Esophagus muscularis mucosa (tissue), 4 donors: ENCODE measurements at places on chromosomes 7 and 10.

DNA sequence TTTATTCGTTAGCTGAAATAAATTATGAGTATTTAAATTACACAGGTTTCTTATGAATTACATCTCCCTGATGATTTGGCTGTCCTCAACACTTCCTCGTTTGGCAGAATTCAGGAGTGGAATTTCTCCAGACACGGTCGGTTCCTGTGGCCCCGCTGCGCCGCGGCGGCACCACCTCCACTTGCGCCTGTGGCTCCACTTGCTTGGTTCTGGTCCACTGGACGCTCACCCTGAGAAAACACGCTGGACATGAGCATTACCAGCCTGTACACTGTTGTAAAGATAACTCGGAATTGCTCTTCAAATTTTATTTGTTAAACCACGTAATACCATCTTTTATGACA, 85.3 kb downstream of the ZNF33B start:
- no peak for DNase-seq

GRCh38 chr10:22415072-22415471, 69.8 kb downstream of the SPAG6 start:
- DNase-seq = no peak

DNA sequence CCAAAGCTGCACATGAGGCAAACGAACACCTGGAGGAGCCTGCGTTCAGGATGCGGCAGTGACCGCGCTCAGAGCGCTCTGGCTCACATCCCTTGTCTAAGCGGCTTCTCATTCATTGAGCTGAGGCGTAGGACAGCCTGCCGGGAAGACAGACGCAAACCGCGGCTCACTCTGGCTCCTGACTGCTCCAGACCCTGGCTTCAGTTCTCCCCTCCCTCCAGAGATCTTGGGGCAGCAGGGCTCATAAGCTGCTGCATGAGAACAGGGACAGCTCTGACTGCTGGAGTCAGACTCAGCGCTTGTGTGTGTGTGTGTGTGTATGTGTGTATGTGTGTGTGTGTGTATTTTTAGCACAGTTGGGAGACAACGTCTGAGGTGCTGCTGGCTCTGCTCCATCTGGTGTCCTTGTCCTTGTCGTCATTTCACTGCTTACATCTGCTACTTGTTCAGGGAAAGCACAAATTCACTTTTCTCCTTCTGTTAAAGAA, 15.8 kb upstream of the LYZL2 start:
- no peak for DNase-seq

DNA sequence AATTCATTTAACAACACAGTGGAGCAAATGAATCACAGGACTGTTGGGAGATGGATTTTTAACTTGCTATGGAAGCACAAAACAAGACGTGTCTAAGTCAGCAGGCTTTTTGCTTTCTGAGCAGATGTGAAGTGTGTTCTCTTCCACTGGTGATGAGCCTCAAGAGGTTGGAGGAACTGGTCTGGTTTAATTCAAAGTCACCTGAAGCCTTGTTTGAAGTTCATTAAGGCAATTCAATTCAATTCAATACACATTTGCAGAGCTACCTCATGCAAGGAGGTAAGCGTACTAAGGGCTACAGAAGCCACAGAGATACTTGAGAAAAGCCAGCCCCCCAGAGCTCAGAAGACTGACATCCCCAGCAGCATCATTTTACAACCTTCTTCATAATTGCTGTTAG, 68.4 kb upstream of the PALS2 start:
- DNase-seq = no peak

GRCh38 chr10:111410740-111411139, 333.9 kb downstream of the ADRA2A start:
- DNase-seq = no peak

- DNase-seq = no peak
Measured at GRCh38 chr10:30059209-30060107, at the start of gene JCAD. TSS of gene JCAD (minus strand) at chr10:30059586. CDS start at chr10:30047812, 11,774 bp downstream.

DNA sequence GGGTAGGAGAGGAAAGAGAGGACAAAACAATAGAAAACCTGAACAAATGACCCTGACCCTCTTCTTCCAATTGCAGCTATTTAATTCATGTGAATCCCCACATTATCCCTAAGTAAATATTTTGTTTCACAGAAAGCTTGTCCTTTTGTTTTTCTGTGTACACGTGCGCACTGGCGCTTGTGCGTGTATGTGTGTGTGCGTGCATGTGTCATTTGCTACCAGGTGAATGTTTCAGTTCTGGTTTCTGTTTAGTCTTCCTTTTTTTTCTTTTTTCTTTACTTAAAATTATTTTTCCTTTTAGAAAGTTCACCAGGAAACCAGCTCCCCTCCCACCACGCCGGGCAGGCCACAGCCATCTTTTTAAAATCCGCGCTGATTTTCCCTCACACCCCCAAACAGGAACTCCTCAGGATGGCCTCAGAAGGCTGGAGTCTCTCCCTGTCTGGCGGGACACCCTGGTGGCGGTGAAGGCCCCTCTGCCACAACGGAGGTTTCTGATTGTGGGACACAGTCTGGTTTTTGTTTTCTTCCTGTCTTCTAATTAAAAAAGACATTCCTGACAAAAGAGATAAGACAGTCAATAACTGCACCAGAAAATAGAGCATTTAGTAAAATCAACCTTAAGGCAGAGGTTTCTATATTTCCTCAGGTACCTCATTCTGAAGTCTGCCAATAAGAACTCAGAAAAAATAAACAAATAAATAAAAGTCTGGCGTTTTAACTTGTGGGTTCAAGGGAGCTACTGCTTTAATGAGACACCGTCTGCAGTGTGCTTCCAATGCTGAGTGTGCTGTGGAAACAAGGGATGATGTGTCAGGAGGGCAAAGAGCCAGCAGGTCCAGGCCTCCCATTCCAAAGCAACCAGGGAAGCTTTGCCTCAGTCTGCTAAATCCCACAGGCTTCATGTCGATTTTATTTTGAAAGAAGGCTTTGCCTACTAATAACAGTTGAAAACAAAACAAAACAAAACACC, 17.4 kb downstream of the IRF5 start:
- no peak for DNase-seq

- no peak for DNase-seq
Measured at GRCh38 chr10:34918776-34919315, 103.8 kb upstream of the PARD3 start.

- no peak for DNase-seq
Measured at GRCh38 chr7:111268941-111269340, 178.0 kb downstream of the LRRN3 start.

DNA sequence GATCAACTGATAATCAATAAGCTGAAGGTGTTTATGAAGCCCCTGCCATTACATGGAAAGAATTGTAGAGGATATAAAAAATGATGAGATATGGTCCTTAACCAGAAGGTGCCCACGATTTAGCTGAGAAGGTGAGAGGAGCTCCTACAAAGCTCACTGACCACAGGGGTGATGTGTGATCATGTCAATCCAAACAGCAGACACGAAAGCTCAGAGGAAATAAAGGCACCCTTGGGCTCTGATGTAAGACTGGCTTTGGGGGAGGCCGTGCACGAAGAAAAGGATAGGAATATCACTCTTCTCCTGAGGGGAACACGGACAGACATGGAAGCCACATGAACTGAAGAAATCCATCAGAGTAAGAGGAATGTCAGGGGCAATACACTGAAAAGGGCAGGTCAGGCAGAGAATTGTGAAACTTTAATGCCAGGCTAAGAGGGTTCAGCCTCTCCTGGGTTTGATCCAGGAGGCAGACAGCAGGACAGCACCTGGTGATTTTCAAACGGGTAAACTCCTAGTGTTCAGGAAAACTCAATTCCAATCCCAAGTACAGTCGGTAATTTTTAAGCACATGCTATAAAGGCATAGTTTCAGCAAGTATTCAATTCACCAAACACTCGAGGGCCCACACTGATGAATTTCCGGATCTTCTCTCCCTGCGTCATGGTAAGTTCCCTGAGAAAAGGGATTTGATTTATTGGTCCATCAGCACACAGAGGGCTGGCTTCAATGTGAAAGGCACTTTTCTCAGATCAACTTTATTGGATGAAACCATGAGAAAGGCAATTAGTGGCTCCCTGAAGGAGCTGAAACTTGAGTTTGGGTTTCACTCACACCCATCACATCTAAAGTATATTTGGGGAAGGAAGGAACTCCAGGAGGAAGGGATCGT, 163.8 kb downstream of the PRPF18 start:
- no peak for DNase-seq

DNA sequence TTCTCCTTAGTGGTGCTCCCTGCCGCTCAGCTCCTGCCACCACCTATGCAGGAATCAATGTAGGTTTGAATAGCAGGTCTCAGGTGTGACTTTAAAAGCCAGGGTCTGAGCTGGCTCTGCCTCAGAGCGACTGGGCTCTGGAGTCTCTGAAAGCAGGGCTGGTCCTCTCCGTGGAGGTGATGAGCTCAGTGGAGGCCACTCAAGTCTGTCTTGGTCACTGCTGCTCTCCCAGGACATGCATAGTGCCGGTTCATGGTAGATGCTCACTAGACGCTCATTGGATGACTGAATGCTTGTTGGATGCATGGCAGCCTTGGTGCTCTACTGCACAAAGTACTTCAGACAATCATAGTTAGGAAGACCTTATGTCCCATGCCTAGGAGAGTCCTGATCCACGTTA, 45.1 kb upstream of the PTF1A start:
- DNase-seq = no peak

GRCh38 chr7:36606153-36606975, 117.9 kb downstream of the AOAH start:
- no peak for DNase-seq

GRCh38 chr10:133466683-133467275, 13.0 kb downstream of the SCART1 start:
- DNase-seq = peak; percentile 68

- DNase-seq = no peak
Measured at GRCh38 chr7:39644170-39644569, 20.8 kb downstream of the RALA start.

DNA sequence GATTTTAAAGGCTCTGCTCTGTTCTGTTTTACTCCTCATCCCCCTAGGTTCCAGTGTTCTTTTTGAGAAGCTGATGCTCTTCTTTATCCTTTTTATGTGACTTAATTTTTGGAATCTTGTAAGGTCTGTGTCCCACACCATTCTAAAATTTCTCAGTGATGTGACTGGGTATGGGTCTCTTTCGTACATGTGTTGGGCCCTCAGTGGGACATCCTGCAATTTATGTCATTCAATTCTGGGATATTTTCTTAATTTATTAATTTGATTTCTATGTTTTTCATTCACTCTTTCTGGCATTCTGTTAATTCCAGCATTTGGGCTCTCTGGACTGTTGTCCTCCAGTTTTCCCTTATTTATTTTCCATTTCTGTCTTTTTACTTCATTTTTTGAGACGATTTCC, 19.4 kb downstream of the CCDC126 start:
- DNase-seq = no peak

DNA sequence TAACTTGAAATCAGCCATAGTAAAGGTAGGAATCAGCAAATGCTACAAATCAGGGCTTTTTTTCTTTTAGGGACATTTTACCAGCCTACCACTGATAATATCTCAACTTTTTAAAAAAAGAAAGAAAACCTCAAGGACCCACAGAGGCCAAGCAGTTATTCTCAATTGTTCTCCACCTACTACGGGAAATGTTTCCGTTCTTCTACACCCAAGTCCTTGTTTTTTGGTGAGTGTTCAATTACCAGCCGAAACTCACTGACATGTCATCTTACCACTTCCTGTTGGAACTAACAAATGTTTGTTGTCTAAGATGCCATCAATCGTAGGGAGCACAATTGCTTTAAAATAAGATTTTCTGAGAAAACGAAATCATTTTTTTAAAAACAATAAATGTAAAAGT, 50.2 kb upstream of the CDK1 start:
- DNase-seq = no peak

GRCh38 chr10:7185367-7185690, 225.5 kb downstream of the SFMBT2 start:
- no peak for DNase-seq

DNA sequence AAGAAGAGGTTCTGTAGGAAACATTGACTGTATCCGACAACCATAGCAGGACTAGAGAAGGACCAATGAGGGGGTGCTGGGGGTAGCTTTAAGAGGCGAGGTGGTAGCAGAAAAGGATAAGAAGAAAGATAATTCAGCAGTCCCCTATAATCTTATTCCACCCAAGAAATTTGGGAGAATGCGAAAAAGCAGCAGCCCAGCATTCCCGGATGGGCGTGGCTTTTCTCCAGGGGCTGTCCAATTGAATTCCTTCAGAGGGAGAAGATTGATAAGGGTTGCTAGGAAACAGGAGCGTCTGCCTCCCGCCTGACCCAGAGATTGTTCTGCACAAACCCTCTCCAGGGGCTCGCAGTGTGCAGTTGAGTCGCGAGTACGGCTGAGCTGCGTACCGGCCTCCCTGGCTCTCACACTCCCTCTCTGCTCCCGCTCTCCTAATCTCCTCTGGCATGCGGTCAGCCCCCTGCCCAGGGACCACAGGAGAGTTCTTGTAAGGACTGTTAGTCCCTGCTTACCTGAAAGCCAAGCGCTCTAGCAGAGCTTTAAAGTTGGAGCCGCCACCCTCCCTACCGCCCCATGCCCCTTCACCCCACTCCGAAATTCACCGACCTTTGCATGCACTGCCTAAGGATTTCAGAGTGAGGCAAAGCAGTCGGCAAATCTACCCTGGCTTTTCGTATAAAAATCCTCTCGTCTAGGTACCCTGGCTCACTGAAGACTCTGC, at the start of gene GRM3:
GRM3 (plus strand) TSS at position 349 of the 721 bp plus-strand sequence. CDS start 121,237 bp downstream, outside the sequence.
- no peak for DNase-seq

GRCh38 chr7:3836855-3837254, 535.8 kb downstream of the SDK1 start:
- no peak for DNase-seq

- DNase-seq = no peak
Measured at GRCh38 chr10:26612151-26612915, 85.2 kb upstream of the PDSS1 start.

DNA sequence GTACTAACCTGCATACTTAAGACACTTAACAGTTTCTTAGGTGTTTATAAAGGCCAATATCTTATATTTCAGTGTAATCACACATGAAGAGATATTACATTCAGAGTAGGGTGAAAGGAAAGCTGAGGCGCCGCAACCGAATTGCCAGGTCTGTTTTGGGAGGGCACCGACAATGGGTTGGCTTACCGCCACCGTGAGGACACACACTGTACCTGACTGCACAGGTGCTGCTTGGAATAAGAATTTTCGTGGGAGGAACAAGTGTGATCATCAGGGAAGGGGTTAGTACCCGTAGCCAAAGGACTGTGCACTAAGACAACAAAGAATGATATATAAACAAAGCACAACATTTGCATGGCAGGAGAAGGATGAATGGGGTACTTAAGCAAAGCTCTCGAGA, 591.8 kb downstream of the SUGCT start:
- DNase-seq = no peak

- DNase-seq = no peak
Measured at GRCh38 chr10:6151087-6151977, 51.4 kb upstream of the PFKFB3 start.

DNA sequence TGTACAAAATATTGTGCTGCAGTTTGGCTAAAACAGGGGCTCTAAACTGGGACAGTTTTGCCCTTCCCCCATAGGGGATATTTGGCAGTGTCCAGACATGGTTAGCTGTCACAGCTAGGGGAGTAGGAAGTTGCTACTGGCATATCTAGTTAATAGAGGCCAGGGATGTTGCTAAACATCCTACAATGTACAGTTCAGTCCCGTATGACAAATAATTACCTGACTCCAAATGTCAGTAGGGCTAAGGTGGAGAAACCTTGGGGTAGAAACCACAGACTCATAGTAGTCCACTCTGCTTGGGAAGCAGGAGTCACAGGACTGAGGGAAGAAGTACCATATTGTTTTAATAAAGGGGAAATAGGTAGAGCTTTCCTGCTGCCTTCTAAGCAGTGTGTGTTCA, 39.8 kb downstream of the WBP1L start:
- no peak for DNase-seq

GRCh38 chr10:50497758-50498157, 126.0 kb downstream of the SGMS1 start:
- DNase-seq = no peak

GRCh38 chr10:132872658-132873057, 69.7 kb downstream of the CFAP46 start:
- no peak for DNase-seq

- no peak for DNase-seq
Measured at GRCh38 chr7:153835103-153835502, 217.1 kb upstream of the DPP6 start.
